RWPE2 (cell line): ENCODE measurements at places on chromosomes 4 and X.

DNA sequence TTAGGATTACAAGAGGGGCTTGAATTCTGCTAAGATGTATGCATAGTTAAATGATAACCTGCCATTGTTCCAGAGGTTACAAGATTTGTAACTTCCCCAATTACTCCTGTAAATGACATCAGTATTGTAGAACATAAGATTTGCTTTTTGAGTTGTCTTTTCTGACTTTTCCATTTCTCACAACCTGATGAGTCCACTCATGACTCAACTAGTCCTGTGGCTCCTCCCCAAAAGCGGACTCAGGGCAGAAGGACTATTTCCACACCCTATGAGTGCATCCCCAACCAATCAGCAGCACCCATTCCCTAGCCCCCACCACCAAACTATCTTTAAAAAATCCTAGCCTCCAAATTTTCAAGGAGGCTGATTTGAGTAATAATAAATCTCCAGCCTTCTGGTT, 54.7 kb downstream of the HOPX start:
- H3K27ac ChIP-seq, result no peak overlapping the region
- DNase-seq, result no peak
- no peaks in the 10 kb centered on the region for H3K27me3 ChIP-seq

GRCh38 chr4:173860094-173860493, 330.1 kb upstream of the HAND2 start:
- no peaks in the 10 kb centered on the region for H3K4me1 ChIP-seq
- no peaks in the 10 kb centered on the region for H3K36me3 ChIP-seq
- H3K27ac ChIP-seq, result no peak overlapping the region
- no peak overlapping the region for H3K4me3 ChIP-seq
- no peak for DNase-seq
- peaks cover 4% of the 10 kb centered on the region for H3K27me3 ChIP-seq

GRCh38 chrX:77065896-77066295, 381.3 kb upstream of the FGF16 start:
- no peaks in the 10 kb centered on the region for H3K27me3 ChIP-seq
- no peak for DNase-seq
- H3K4me1 ChIP-seq, result no peaks in the 10 kb centered on the region
- H3K36me3 ChIP-seq, result no peaks in the 10 kb centered on the region

DNA sequence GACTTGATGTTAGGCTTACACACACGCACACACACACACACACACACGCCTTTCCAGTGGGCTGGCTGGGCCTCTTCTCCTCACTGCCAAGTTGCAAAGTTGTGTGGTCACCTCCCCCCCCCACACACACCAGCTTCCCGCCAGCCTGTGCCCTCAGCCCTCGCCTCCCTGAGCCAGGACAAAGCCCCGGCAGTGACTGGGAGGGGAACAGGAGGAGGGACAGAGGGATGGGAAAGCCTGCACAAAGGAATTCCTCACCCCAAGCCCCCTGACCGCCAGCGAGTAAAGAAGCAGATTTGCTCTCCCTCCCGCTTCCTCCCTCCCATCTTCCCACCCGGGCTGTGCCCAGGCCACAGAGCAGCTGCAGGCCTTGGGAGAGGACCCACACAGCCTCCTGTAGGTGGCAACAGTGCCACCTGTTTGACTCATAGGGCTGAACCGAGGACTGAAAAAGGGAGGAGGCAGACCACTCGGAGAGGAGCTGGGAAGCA, at the start of gene GDPD2:
Gene GDPD2 (plus strand): TSS at position 464 of the 491 bp plus-strand sequence. CDS start 1,671 bp downstream, outside the sequence.
- H3K4me1 ChIP-seq, result no peaks in the 10 kb centered on the region
- no peaks in the 10 kb centered on the region for H3K36me3 ChIP-seq
- H3K27me3 ChIP-seq, result no peaks in the 10 kb centered on the region
- no peak within 1 kb of the TSS for H3K27ac ChIP-seq
- DNase-seq, result no peak
- no peak within 1 kb of the TSS for H3K4me3 ChIP-seq

DNA sequence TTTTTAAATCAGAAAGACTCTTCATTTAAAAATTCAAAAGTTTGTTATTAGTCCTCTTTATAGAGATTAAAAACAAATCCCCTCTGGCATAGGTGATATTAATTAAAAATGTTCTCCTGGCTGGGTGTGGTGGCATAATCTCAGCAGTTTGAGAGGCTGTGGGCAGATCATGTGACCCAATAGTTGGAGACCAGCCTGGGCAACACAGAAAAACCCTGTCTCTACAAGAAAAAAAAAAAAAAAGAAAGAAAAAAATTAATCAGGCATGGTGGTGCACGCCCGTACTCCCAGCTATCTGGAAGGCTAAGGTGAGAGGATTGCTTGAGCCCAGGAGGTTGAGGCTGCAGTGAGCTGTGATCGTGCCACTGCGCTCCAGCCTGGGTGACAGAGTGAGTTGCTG, 38.9 kb downstream of the RASGEF1B start:
- no peak for DNase-seq
- H3K27ac ChIP-seq, result no peak overlapping the region
- H3K4me1 ChIP-seq, result peaks cover under 1% of the 10 kb centered on the region
- no peaks in the 10 kb centered on the region for H3K27me3 ChIP-seq

DNA sequence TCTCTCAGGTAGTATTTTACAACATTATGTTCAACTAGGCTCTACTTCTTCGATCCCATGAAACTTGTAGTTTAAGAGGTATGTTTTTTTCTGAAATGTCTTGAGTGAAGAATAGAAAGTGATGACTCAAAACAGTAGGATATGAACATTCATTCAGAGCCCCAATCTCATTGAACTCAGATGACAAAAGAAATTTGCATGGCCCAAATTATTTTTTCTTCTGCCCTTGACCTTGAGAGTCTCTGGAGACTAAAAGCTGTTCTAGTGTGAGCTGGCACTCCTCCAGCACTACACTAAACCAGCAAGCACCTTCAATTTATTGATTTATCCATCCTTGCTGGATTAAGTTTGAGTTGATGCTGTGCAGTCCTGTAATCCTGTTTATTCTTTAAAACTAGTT, 4.0 kb downstream of the DCLK2 start:
- H3K4me1 ChIP-seq, result no peaks in the 10 kb centered on the region
- H3K36me3 ChIP-seq, result no peaks in the 10 kb centered on the region
- no peak overlapping the region for H3K27ac ChIP-seq
- DNase-seq, result no peak
- no peak overlapping the region for H3K4me3 ChIP-seq

DNA sequence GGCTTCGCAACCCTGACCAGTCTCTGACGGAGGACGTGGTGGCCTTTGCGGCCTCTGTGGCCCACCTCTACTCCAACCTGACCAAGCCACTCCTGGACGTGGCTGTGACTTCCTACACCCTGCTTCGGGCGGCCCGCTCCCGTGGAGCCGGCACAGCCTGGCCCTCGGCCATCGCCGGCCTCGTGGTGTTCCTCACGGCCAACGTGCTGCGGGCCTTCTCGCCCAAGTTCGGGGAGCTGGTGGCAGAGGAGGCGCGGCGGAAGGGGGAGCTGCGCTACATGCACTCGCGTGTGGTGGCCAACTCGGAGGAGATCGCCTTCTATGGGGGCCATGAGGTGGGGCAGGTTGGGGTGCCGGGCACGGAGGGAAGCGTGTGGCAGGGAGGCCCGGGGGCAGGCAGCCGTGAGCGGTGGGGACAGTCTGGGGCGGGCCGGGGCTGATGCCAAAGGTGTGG, 1.2 kb downstream of the ABCD1 start:
- H3K4me1 ChIP-seq, result peaks cover 12% of the 10 kb centered on the region
- peaks cover 19% of the 10 kb centered on the region for H3K36me3 ChIP-seq
- no peak overlapping the region for H3K4me3 ChIP-seq
- H3K27me3 ChIP-seq, result no peaks in the 10 kb centered on the region
- peak overlapping the region; percentile 65 for H3K27ac ChIP-seq

DNA sequence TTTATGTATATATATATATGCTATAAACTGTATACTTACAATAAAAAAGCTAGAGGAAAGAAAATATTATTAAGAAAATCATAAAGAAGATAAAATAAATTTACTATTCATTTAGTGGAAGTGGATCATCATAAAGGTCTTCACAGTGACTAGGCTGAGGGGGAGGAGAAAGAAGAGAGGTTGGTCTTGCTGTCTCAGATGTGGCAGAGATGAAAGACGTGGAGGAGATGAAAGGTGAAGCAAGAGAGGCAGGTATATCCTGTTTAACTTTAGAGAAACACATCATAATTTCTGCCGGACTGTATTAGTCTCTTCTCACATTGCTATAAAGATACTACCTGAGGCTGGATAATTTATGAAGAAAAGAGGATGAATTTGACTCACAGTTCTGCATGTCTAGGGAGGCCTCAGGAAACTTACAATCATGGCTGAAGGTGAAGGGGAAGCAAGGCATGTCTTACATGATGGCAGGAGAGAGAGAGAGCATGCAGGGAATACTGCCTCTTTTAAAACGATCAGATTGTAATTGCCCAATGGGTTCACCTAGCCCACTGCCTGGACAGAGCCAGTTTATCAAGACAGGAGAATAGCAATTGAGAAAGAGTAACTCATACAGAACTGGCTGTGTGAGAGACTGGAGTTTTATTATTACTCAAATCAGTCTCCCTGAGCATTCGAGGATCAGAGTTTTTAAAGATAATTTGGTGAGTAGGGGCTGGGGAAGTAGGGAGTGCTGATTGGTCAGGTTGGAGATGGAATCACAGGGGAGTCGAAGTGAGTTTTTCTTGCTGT, 22.1 kb upstream of the RRAGB start:
- H3K4me1 ChIP-seq, result no peaks in the 10 kb centered on the region
- no peak for DNase-seq
- H3K27ac ChIP-seq, result no peak overlapping the region
- H3K4me3 ChIP-seq, result no peak overlapping the region
- H3K27me3 ChIP-seq, result no peaks in the 10 kb centered on the region

GRCh38 chr4:12573716-12574115, 910.4 kb downstream of the RAB28 start:
- H3K4me1 ChIP-seq, result no peaks in the 10 kb centered on the region
- DNase-seq, result no peak
- H3K36me3 ChIP-seq, result no peaks in the 10 kb centered on the region
- no peak overlapping the region for H3K27ac ChIP-seq

DNA sequence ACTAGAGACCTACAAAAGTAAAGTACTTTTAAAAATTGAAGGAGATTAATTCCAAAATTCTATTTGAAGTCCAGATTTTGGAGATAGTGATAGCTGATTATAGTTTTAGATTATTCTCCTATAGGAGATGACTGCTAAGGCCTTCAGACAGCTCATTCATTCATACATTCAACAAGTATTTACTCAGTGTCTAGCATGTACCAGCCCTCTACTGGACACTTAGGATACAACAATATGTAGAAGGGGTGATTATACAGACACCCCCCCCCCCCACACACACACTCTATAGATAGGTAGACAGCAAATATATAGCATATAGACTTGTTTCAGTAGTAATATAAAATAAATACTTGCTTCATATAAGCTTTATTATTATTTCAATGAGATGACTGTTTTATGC, 60.4 kb upstream of the TAF9B start:
- no peak overlapping the region for H3K4me3 ChIP-seq
- no peaks in the 10 kb centered on the region for H3K36me3 ChIP-seq
- H3K4me1 ChIP-seq, result no peaks in the 10 kb centered on the region
- no peaks in the 10 kb centered on the region for H3K27me3 ChIP-seq
- H3K27ac ChIP-seq, result no peak overlapping the region
- no peak for DNase-seq

DNA sequence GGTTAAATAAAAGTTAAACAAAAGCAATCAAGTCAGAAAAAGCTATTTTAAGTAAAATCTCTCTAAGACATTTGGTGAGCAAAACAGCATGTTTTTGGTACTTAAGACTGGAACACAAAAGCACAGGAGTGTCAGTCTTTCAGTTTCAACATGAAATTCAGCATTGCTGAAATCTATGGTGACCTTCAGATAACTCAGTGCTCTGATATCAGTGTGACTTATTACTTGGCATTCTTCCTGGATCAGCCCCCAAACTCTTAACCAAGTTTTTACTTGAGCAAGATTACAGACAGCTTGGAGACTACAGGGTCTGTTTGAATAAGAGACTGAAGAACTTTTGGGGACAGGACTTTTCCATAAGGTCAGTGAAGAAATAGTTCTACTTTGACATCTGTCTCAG, 437.2 kb downstream of the RAPGEF2 start:
- no peak overlapping the region for H3K4me3 ChIP-seq
- H3K36me3 ChIP-seq, result no peaks in the 10 kb centered on the region
- H3K27ac ChIP-seq, result no peak overlapping the region
- no peaks in the 10 kb centered on the region for H3K27me3 ChIP-seq
- no peaks in the 10 kb centered on the region for H3K4me1 ChIP-seq
- no peak for DNase-seq

- DNase-seq, result no peak
- no peak overlapping the region for H3K27ac ChIP-seq
- H3K36me3 ChIP-seq, result no peaks in the 10 kb centered on the region
- no peaks in the 10 kb centered on the region for H3K27me3 ChIP-seq
- H3K4me3 ChIP-seq, result no peak overlapping the region
- peaks cover 14% of the 10 kb centered on the region for H3K4me1 ChIP-seq
These were observed 464.9 kb downstream of the GRXCR1 start for GRCh38 chr4:43357252-43357974.

DNA sequence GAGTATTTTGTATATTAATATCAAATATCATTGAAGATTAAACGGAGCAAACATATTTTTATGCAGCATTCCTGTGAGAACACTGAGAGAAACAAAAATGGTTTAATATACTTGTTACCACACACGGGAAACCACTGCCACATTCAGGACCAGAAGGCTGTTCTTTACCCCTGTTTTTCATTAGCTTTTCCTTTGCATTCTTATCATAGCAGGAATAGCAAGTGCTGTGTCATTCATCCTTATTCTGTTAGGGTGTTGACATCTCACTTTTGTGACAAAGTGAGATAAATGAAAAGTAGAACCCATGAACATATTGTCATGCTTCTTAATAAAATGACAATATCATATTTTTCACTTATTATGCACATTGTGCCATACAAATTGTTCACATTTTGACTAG, 212.4 kb upstream of the NDST4 start:
- H3K4me3 ChIP-seq, result no peak overlapping the region
- no peak for DNase-seq
- no peaks in the 10 kb centered on the region for H3K27me3 ChIP-seq
- H3K36me3 ChIP-seq, result no peaks in the 10 kb centered on the region
- H3K4me1 ChIP-seq, result no peaks in the 10 kb centered on the region

GRCh38 chr4:2337896-2338295, 76.0 kb upstream of the MXD4 start:
- DNase-seq, result no peak
- H3K27ac ChIP-seq, result no peak overlapping the region
- H3K36me3 ChIP-seq, result no peaks in the 10 kb centered on the region
- no peaks in the 10 kb centered on the region for H3K27me3 ChIP-seq

- H3K36me3 ChIP-seq, result no peaks in the 10 kb centered on the region
- H3K27me3 ChIP-seq, result no peaks in the 10 kb centered on the region
- no peak overlapping the region for H3K4me3 ChIP-seq
- DNase-seq, result no peak
- H3K27ac ChIP-seq, result no peak overlapping the region
These were observed 318.4 kb downstream of the DHX15 start for GRCh38 chr4:24265989-24266388.

DNA sequence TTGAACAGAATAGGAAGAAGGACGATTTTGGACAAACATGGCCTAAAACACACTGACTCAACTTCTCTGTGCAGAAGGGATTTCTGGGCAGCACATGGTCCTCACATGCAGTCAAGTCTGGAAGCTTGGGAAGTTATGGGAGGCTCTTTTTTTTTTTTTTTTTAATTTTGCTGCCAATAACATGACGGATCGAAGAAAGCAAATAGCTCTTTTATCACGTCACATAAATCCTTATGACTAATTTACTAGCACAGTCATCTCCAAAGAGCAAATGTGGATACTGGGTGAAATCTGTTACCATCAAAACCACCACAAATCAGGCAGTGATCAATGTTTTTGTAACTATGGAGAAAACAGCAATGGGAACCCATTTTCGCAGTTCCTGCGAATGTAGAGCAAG, 193.3 kb upstream of the FAM9B start:
- no peaks in the 10 kb centered on the region for H3K36me3 ChIP-seq
- H3K27me3 ChIP-seq, result no peaks in the 10 kb centered on the region
- H3K4me1 ChIP-seq, result no peaks in the 10 kb centered on the region
- no peak overlapping the region for H3K27ac ChIP-seq
